ENCODE measurements at places on chromosomes 5 and 9.

DNA sequence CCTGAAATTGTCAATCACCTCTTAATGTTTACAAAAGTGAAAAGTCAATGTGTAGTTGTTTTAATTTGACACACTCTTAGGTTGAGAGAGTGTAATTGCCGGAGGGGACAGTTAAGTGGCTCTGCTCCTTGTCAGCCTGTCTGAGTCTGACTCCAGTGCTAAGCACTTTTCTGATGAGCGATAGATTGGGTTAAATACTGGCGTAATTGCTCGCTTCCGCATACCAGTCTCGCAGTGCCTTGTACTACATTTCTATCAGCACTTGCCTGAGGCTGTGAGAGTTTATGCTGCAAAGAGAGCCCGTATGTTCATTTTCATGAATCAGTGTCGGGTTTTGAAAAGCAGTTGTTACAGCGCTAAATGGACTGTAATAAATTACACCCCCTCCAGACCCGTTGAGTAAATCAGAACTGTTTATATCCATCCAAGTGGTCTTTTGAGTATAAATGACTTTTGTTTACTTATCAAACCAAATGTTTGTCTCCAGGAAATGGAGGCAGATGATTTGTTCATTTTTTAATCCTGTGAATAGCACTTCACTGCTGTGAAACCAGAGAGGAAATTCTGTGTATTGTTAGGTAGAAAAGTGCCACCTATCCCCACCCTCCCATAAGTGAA, 41.0 kb upstream of the DMRT3 start:
- DNase-seq, result no peak

DNA sequence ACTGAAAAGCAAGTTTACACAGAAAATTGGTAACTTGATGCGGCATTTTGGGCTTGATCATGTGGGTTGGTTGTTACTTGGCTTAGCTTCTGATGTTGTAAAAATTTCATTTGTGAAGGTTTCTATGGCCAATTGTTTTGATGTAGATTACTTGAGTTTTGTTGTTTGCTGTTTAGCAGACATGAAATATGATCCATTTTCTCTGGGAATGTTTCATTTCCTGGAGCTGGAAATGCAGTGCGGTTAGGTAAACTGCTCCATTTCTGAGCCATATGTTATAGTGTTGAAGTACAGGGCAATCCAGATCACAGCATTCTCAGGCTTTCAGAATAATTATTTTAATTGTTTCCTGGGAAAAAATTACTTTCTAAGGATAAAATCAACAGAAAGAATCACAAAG, 396.9 kb downstream of the ENC1 start:
- DNase-seq, result no peak

GRCh38 chr9:129201289-129201688, 23.2 kb upstream of the IER5L start:
- DNase-seq, result no peak

GRCh38 chr5:108814551-108814950, 66.9 kb downstream of the FER start:
- no peak for DNase-seq

GRCh38 chr9:83919111-83919510, 2.1 kb downstream of the KIF27 start:
- no peak for DNase-seq

- no peak for DNase-seq
These were observed 1.9 kb downstream of the RASEF start for GRCh38 chr9:83061036-83061435.

GRCh38 chr5:33275921-33276627, 164.7 kb upstream of the TARS1 start:
- DNase-seq, result no peak

DNA sequence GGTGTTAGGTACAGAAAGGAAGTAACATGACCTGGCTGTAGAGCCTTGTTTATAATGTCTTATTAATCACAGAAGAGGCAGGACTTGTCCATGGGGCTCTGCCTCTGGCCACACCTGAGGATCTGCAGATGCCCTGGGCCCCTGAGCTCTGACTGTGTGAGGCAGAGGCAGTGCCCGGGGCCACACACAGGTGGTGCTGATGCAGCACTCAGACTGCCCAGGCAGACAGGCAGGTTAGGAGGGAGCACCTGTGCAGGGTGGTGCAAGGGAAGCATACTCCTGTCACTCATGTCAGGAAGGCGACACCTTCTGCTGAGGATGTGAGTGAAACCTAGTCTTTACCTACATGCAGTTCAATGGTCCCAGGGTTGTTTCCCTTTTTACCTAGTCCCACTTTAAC, 88.7 kb downstream of the CFAP90 start:
- no peak for DNase-seq

DNA sequence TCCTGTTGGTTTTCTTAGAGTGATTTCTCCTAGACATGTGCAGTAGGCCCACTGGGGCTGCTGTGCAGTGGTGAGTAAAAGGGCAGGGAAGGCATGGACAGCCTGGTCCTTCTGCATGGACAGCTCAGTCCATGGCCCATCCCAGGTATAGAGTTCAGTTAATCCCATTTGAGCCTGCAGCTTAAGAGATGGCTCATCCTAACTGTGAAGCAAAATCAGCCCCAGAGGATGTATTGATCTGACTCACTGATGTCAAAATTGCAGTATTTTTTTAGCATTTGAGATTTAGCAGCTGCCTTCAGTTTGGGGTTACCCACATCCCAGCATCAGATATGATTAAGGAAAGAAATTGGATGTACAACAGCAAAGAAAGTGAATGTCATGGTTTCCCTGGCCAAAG, 93.4 kb downstream of the PDE6A start:
- DNase-seq, result no peak

DNA sequence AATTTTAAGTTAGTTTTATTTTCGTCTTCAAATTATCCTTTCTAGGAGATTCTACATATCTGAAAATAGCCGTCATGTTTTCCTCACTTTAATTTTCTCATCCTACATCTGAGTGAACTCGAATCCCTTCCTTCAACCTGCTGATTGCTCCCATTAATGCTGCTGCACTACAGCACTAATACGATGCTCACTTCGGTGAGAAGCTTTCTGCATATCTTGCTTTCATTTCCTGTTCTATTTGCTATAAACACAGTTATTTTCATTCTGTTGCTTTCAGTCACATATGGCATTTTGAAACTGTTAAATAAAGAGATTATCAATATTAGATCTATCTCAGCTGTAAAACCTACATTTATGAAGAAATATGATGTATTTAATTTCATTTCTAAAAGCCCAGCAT, 749.2 kb downstream of the EFNA5 start:
- DNase-seq, result no peak

- no peak for DNase-seq
These were observed 467.4 kb upstream of the SEMA6A start for GRCh38 chr5:117041926-117042595.

- no peak for DNase-seq
These were observed 139.4 kb upstream of the TLR4 start for GRCh38 chr9:117564839-117565238.

GRCh38 chr9:137745541-137745991, 126.8 kb downstream of the EHMT1 start:
- no peak for DNase-seq

DNA sequence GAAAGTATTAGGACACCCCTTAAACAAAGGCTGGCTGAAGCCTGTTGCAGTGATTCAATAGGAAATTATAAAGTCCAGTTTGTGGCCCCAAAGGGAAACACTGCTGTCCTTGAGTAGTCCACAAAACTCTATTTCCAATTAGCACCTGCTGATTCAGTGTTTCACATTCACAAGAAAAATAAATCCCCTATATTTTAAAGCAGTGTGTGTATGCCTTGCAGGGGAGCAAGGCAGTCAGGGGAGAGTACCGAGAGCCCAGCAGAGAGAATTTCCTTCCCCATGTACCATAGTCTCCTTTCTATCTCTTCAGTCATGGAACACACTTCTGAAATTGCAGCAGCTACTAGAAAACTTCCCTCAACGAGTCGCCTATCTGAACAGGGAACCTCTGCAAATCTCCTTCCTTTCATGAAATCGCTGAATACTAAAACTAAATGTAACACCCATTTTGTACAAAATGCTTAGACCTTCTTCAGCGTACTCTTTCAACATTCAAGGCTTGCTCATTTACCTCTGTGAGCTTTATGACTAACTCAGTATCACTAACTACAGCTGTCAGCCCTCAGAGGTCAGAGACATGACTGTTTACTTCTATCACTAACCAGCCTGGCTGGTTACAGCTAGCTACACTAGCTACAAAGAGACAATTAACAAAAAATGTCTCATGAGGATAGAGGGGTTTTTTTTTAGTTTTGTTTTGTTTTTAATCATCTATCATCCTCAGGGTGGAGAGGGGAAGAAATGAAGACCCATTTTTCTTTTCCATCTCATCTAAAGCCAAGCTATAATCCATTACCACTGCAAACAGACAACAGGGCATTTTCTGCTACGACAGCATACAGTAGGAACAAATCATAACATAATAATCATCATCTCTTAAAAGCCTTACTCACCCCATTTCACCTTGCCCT, 188.7 kb downstream of the EBF1 start:
- no peak for DNase-seq

DNA sequence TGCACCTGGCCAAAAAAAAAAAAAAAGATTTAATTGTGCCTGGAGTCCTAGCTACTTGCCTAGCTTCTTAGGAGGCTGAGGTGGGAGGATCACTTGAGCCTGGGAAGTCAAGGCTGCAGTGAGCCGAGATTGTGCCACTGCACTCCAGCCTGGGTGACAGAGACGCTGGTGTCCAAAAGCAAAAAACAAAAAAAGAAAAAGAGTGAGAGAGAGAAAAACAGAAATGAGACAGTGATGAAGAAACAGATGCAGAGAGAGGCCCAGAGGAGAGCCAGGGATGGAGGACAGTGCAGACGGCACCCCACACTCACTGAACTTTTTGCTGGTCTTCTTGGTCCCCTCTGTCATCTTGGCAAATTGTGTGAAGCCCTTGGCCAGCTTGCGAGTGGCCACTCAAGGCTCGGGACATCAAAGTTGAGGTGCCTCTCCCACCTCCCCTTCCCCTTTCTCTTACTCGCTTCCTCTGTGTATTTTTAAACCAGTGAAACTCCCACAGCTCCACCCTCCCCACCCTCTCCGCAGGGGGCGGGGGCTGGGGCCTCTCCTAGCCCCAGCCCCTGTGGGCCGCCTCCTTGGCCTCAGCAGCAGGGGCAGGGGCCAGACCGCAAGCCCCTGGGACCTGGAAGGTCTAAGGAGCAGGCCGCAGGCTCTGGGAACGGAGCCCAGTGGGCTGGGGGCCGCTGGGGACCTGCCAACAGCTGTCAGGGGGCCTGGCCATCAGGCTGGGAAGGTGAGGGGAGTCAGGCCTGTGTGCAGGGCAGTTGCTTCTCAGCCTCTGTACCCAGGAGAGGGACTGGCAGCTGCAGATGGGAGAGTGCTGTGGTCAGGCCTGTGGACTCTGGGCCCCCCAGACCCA, at the start of gene SH2D3C:
Gene SH2D3C, minus strand, starts transcription at position 387 of the 856 bp plus-strand sequence. Its CDS starts 39 bp downstream, at position 348.
- DNase-seq, result no peak
